ENCODE measurements at places on chromosomes 5 and 9. TPM values are rescaled to one million over a fixed set of nuclear protein-coding genes. Genes with fewer than 3 reads are reported as not detected.

- DNase-seq = no peak
Measured at GRCh38 chr9:117282541-117282940, 132.3 kb downstream of the ASTN2 start.

DNA sequence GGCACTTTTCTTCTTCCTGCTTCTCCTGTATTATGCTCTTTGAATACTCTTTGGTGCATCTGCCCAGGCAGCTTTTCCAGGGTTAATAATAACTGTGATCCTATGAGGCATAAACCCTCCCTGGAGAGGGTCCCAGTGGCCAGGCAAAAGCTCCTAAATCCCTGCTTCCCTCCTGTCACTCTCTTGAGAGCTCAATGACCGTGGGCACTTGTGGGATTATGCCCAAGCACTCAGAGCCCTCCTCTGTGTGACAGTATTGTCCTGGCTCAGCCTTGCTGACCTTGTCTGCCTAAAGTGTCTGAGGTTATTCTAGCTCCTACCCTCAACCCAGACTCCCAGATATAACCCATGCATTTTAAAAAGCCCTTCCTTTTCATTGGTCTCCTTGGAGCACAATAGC, 51.9 kb downstream of the GALNT10 start:
- no peak for DNase-seq

- no peak for DNase-seq
Measured at GRCh38 chr9:27722866-27723265, 149.6 kb upstream of the C9orf72 start.

GRCh38 chr9:112493393-112494137, 6.9 kb downstream of the KIAA1958 start:
- no peak for DNase-seq

FBN2 gene
- 0.36 TPM for total RNA-seq

Data from sigmoid colon (tissue), 7 donors.